ENCODE measurements at places on chromosomes 3 and 15.

DNA sequence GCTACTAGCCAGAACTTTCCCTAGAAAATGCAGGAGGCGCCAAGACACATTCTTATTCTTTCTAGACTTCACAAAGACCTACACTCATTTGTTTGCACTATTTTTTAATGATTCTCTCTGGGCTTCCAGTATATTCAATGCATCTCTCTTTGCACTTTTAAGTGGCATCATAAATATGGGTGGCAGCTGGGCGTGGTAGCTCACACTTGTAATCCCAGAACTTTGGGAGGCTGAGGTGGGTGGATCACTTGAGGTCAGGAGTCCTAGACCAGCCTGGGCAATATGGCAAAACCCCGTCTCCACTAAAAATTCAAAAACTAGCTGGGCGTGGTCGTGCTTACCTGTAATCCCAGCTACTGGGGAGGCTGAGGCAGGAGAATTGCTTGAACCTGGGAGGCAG lies 5.6 kb upstream of the GCNT3 start:
- DNase-seq, result no peak

GRCh38 chr3:29677421-29677820 lies 396.6 kb downstream of the RBMS3 start:
- no peak for DNase-seq

DNA sequence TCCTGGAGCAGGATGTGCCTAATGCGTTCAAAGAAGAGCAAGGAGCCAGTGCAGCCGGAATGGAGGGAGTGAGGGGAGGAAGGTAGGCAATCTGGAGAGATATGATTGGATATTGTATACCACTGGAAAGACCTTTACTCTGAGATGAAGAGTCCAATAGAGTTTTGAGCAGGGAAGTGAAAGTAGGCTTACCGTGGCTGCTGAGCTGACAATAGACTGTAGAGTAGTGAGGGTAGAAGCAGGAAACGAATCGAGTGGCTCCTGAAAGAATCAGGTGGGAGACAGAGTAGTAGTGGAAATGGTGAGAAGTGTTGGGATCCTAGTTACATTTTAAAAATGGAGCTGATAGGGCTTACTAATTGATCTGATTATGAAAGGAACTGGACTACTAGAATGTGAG lies 51.8 kb upstream of the NUDT16 start:
- DNase-seq, result no peak

DNA sequence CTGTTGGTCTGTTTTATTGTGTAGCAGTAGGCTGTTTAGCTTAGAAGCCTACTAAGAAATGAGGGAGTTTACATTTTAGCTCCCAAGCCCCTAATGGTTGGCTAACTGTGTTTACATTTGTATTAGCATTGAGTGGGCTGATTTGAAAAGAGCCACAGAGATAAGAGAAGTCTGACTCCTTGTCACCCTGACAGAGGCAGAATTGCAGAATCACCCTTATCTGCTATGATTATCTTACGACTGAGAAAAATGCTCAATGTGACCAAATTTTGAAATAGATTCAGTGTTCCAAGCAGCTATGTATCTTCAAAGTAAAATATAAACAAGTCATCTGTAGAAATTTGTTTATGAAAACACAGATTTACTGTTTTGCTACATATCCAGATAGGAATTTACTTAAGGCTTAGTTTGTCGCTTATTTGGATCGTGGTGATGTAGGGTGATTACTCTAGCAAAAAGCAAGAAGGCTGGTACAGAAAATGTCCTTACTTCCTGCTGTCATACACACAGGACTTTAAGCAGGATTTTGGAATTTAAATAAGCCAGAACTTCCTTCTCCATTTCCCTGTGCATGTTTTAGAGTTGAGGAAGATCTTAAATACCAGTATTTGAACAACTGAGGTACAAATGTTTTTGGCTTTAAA lies 19.0 kb downstream of the SEMA6D start:
- peak; percentile 15 for DNase-seq

- no peak for DNase-seq
These were observed 12.7 kb downstream of the TMPRSS7 start for GRCh38 chr3:112047264-112047663.

GRCh38 chr15:69758810-69759790 lies 306.5 kb downstream of the RPLP1 start:
- peak; percentile 64 for DNase-seq

GRCh38 chr15:40762919-40763800 lies 708 bp upstream of the GCHFR start:
- peak; percentile 91 for DNase-seq

DNA sequence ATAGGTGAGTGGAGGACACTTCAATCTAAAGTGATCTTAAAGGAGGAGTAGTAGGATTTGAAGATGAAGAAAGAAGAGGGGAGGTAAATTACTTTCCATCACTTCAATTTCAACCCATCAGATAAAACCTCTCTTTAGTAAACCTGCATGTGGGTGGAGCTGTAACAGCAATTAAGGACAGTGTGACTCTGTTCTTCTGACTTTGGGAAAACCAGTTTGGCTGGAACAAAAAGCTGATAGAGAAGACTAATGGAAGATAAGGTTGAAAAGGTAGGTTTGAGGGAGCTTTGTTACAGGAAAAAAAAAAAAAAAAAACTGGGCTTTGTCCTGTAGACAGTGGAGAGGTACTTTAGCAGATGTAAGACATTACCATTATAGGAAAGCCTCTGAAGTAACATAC lies 4.5 kb upstream of the GSK3B start:
- no peak for DNase-seq

DNA sequence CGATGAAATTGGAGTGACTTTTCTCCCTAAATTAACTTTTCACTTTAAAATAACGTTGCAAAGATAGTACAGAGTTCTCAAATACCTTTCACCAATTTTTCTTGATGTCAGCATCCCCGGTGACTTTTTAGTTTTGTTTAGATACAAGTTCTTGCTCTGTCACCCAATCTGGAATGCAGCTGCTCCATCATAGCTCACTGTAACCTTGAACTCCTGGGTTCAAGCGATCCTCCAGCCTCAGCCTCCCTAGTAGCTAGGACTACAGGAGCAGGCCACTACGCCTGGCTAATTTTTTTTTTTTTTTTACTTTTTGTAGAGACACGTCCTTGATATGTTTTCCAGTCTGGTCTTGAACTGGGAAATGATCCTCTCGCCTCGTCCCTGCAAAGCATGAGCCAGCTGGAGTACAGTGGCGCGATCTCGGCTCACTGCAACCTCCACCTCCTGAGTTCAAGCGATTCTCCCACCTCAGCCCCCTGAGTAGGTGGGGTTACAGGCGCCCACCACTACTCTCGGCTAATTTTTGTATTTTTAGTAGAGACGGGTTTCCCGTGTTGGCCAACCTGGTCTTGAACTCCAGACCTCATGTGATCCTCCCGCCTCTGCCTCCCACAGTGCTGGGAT lies 747 bp downstream of the NSUN3 start:
- DNase-seq, result peak; percentile 27

DNA sequence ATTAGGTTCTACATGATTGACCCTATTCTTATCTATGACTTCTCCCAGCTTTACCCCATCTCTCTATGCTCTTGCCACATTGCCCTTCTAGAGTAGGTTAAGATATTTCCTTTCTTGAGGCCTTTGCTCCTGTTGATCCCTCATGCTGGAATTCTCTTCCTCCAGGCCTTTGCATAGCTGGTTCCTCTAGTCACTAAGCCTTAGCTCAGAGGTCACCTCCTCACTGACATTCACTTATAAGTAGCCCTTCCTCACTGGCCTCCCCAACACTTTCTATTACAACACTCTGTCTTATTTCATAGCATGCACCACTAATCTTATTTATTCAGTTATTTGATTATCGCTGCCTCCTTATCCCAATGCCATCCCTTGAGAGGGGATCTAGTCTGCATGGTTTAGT lies 228.4 kb upstream of the COL8A1 start:
- no peak for DNase-seq

- no peak for DNase-seq
These were observed 116.3 kb downstream of the AKAP13 start for GRCh38 chr15:85496551-85497171.

GRCh38 chr3:27344192-27344591 lies 25.0 kb downstream of the NEK10 start:
- DNase-seq, result no peak

DNA sequence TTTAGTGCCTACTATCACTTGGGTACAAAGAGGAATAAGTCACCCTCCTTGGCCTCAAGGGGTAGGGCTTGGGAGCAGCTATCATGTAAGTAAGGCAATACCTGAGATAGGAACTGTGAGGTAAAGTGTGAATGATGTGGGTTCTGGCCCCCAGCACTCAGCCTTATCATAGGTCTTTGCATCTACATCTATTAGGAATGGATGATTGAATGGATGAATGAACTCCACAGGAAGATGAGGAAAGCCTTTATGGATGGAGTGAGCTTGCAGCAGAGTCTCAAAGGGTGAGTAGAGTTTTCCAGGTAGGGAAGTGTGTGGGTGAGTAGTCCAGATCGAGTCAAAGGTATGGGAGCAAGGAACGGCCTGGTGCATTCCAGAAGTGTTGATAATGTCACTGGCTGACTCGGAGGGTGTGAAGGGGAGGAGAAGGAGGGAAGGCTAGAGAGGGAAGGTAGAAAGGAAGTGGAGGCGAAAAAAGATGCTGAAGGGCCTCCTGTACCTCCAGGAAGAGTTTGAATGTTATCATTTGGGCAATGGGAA lies 13.1 kb upstream of the ABHD2 start:
- DNase-seq, result no peak

- DNase-seq, result no peak
These were observed 3.3 kb upstream of the LRTM1 start for GRCh38 chr3:54931182-54931581.

DNA sequence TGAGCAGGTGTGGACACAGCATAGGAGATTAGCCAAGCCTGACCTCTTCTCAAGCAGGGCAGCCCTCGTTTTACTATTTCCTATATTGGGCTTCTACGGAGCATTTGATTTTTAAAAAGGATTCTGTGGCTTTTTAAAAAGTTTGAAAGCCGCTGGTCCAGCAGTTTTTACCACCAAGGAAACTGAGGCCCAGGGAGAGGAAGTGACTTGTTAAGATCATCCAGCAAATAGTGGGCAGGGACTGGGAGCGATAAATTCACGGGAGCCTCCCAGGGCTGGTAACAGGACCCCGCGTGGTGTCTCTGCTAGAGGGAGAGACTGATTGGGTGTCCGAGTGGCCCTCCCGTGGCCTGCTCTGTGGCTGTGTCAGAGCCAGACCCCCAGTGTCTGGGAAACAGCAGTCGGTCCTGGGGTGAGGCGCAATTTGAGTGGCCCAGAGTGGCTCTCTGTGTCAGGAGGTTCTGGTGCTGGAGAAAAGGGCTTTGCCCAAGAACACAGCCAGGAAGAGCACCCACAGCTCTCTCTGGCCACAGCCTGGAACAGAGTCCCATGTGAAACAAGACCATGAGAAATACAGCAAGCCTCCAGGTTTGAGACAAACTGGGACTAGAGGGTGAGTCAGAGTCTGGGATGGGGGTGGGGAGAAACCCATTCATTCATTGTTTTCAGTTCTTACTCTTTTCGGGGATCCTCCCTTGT lies 4.2 kb downstream of the FURIN start:
- no peak for DNase-seq

DNA sequence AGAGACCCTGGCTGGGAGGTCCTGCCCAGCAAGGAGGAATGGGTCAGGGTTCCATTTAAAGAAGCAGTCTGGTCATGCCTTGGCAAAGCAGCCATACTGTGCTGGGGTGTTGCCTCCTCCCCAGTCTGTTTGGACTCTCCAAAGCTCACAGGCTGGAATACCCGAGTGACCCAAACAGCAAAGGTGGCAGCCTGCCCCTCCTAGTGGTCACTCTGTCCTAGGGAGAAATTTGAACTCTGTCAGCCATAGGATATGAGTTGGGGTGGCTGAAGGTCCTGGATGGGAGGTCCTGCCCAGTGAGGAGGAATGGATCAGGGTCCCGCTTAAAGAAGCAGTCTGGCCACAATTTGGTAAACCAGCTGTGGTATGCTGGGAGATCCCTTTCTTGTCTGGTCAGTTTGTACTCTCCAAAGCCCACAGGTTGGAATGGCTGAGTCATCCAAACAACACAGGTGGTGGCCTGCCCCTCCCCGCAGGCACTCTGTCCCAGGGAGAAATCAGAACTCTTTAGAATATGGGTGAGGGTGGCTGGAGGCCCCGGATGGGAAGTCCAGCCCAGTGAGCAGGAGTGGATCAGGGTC lies 45.0 kb downstream of the CCR1 start:
- no peak for DNase-seq

- no peak for DNase-seq
These were observed 15.8 kb downstream of the WNT7A start for GRCh38 chr3:13863965-13864595.

GRCh38 chr15:26926081-26926480 lies 44.9 kb upstream of the GABRG3 start:
- DNase-seq, result no peak

GRCh38 chr3:128278130-128278529 lies 124.8 kb downstream of the EEFSEC start:
- DNase-seq, result no peak

GRCh38 chr15:68341760-68342725 lies 64.5 kb downstream of the FEM1B start:
- DNase-seq, result no peak

- no peak for DNase-seq
These were observed 331.1 kb downstream of the SV2B start for GRCh38 chr15:91431041-91431715.

DNA sequence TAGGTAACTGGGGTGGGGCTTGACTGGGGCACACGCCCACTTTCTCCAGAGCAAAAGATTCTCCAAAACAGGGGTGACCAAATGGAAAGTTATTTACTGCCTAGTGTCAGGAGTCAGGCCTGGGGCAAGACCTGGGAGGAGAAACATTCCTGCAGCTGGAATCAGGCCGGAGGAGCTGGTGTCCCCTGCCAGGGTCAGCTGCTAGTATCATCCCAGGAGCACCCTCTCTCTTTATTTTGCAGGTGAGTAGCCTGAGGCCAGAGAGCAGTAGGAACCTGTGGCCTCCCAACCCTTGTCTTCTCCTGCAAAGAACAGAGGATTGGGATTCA lies 32.9 kb downstream of the DNAJB8 start:
- no peak for DNase-seq

DNA sequence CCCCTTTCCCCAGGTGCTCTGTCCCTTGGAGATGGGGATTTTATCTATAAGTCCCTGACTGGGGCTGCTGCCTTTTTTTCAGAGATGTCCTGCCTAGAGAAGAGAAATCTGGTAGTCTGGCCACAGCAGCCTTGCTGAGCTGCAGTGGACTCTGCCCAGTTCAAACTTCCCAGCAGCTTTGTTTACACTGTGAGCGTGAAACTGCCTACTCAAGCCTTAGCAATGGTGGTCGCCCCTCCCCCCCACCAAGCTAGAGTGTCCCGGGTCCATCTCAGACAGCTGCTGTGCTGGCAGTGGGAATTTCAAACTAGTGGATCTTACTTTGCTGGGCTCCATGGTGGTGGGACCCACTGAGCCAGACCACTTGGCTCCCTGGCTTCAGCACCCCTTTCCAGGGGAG lies 38.9 kb downstream of the TMEM266 start:
- DNase-seq, result peak; percentile 32

DNA sequence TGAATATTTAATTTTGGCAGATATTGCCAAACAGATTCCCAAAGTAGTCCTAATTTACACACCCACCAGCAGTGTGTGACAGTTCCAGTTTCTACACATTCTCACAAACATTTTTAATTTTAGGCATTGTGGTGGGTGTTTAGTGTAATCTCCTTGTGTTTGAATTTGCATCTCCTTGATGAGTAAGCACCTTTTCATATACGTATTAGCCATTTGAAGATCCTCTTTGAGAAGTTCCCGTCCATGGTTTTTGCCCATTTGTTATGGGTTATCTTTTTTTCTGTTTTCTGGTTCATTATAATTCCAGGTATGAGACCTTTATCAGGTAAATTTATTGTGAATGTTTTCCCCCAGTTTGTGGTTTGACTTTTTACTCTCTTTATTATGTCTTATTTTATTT lies 2.3 kb upstream of the TM4SF19 start:
- DNase-seq, result no peak

- DNase-seq, result no peak
These were observed 114.8 kb downstream of the ADCY5 start for GRCh38 chr3:123334056-123334455.

- no peak for DNase-seq
These were observed 435.4 kb upstream of the MDFIC2 start for GRCh38 chr3:70747847-70748246.

Data from stomach (tissue), 19 donors.